Activated T-cell treated with anti-CD3 and anti-CD28 coated beads, Interleukin-2, amount 50 U/mL, for 72 hours (primary cell): ENCODE measurements at places on chromosomes 2 and 18. TPM values are rescaled to one million over a fixed set of nuclear protein-coding genes. Genes with fewer than 3 reads are reported as not detected.

DNA sequence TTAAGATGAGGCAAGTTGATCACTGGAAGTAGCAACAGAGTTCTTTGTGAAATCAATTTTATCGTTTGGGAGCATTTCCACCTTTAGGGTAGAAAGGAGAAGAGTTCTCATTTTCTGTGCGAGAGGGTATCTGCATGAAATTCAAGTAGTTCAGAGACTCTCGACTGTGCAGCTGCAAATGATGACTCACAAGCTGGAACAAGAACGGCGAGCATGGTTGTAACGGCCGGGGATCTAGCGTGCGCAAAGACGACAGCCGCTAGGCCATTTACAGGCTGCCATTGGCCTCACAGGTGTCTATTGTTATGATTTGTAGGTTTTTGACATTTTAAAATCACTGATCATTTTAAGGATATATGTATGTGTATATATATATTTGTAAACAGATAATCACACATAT lies 5.2 kb downstream of the KLHL29 start:
- DNase-seq = peak; percentile 18

DNA sequence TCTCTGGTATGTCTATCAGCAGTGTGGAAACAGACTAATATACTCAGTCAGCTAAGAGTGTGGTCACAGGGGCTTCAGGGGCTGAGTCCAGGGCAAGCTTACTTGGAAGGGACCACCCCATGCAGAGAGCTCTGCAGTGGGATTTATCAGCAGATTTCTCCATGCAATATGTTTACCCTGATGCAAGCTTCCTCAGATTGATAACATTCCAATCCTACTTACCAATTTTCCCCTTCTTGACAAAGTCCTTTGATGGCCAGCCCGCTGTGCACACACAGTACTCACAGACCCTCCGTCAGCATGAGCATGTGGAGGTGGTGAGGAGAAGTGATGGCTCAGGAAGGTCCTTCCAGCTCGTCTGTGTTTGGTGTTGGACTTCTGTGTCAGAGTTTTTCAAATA lies 51.8 kb downstream of the SH3RF3 start:
- DNase-seq = no peak

DNA sequence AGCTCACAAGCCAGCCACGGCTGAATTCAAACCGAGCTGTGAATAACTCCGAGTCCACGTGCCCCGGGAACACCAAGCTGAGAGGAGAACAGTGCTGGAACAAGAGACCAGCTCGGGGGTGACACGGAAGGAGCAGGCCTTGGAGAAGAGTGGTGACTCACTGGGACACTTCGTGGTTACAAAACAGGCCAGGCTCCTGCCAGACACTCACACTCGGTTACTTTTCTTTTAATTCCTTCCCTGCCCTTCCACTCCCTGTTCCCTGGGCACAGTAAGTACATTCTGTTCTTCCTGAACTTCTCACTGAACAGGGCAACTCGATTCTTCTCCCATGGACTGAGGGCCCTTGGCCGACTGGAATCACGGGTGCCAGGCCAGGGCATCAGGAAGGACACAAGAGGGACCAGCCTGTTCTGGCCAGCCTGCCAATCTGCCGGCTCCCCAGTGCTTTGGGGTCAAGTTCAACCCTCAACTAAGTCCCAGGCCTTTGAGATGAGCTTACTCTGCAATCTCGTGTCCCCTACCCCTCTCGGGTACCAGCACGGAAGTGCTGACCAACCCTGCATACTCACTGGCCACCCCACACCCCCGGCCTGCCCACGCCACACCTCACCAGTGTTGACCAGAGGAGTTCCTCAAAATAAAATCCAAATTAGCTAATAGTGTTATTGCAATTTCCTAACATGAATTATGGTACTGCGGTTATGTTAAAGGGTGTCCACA lies 87.5 kb downstream of the TFCP2L1 start:
- DNase-seq = no peak

DNA sequence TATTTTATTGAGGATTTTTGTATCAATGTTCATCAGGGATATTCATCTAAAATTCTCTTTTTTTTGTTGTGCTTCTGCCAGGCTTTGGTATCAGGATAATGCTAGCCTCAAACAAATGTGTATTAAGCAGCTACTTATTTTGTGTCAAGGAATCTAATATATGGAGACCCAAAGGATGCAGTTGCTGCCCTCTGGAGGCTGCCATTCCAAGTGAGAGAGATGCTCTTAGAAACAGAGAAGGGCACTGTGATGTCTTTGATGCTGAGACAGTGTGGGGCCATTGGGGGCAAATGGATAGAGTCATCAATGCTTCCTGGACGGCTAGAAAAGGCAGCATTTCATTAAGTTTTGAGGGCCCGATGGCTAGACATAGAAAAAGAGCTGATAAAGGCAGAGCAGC lies 292.6 kb downstream of the SETBP1 start:
- DNase-seq = no peak

GRCh38 chr2:112259509-112260294 lies 4.9 kb upstream of the ZC3H8 start:
- peak; percentile 83 for DNase-seq

DNA sequence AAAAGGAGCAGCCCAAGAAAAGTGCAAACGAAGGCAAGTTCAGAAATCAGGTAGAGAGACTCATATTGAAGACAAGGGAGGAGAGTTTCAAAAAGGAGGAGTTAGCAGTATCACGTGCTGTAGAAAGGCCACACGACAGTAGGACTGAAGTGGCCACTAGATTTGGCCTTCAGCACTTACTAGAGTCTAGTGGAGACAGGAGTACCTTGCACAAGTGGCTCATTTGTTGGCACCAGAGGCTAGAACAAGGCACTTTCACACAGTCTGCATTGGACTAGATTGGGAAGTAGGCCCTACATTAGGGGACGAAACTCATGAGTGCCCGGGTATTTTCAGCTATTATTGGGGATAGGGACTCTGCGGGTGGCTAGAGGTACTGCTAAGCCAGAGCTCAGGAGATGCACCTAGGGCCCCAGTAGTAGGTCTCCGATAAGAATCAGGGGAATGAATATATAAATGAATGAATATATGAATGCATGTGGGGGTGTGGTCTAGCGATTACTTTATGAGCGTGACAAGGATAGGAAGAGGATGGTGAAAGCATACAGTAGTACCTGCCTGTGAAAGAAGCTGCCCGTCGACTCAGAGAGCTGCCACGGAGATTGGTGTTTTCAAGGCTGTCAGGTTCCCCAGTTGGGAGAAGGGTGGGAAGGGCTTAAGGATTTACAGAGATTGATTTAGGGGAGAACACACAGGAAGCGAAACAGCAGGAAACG lies 1.4 kb upstream of the NCOA1 start:
- no peak for DNase-seq

DNA sequence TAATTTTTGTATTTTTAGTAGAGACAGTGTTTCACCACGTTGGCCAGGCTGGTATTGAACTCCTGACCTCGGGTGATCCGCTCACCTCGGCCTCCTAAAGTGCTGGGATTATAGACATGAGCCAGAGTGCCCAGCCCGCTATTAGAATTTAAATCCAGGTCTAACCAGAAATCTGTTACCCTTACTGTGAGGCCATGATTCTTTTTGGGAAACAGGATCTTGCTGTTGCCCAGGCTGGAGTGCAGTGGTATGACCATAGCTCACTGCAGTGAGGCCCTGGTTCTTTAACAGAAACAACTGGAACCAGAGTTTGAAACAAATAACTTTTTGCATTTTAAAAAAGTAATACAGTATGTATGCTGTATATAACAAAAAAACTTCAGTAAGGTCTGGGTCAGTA lies 75.7 kb downstream of the NOL10 start:
- no peak for DNase-seq

CNTNAP5 gene
- not detected for total RNA-seq

REG3G gene
- total RNA-seq = not detected

CTIF gene
- 4.6 TPM for total RNA-seq

- no peak for DNase-seq
Observed at GRCh38 chr2:129793431-129793902, 186.0 kb upstream of the RAB6C start.

EHD3 gene
- 0.95 TPM for total RNA-seq

DNA sequence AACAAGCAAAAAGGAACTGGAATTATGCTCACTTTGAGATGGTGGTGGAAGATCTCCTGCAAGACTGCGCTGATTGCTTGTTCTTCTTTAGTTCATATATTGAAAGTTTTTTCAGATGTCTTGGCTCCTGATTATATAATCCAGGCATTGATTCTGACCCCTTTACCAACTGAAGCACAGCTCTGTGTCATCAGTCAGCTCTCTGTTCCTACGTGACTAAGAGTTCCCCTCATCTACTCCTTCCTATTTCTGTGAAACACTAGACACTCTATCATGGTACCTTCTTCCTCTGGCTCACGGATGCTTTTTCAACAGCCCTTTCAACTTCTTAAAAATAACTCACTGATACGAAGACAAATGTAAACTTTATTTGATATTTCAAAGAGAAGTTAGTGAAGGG lies 788.6 kb downstream of the SOCS6 start:
- DNase-seq = no peak

DNA sequence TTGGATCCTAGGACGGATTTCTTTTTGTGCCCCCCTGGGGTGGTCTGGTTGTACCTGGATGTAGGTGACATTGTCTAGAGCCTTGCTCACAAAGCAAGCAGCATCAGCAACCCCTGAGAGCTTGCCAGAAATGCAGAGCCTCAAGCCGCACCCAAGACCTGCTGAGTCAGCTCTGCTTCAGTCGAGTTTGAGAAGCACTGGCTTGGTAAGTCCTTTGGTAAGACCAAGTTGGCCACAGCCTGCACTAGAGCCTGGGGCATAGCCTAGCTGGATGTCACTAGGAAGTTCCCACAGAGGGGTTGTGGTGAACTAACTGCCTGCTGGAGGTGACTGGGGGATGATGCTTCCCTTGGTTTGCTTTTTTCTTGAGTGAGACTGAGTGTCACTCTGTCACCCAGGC lies 6.2 kb downstream of the ABCG5 start:
- DNase-seq = no peak

ALPG gene
- total RNA-seq = not detected

- no peak for DNase-seq
Observed at GRCh38 chr2:30127016-30127893, 19.6 kb upstream of the YPEL5 start.

GRCh38 chr2:196759378-196759706 lies 40.1 kb downstream of the GTF3C3 start:
- no peak for DNase-seq

DNA sequence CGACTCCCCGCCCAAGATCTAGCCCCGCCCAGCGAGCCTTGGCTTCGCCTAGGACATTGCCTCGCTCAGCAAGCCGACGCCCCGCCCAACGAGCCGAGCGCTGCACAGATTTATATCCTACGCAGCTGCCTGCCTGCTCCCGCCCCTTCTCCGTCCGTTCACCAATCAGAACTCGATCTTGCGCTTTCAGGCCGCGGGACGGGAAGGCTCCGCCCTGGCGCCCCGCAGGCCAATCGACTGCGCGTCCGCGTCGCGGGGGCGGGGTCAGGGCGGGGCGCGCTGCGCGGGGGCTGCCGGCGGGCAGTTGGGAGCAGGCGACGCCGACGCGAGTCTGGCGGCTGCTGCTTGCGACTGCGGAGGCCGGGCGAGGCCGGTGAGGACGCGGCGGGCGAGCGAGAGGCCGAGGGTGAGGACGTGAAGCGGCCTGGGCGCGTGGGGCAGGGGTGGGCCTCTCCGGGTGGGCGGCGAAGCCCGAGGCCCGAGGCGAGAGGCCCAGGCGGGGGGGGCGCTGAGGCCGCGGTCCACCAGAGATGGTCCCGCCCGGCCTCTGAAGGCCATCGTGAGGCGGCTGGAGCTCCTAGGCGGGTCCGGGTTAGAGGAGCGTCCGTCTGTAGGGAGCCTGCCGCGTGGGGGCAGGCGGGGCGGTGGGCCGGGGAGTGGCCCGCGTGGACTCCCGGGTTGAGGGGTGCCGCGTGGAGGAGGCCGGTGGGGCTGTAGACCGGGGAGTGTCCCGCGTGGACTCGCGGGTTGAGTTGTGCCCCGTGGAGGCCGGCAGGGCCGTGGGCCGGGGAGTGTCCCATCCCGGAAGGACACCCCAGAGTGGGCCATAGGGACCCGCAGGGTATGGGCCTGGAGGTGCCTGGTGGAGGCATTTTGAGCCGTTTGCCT lies at the start of gene FARP2:
TSS of gene FARP2 (plus strand) at position 303 of the 888 bp plus-strand sequence. CDS start 16,823 bp downstream, outside the sequence.
- DNase-seq = peak; percentile 97

DNA sequence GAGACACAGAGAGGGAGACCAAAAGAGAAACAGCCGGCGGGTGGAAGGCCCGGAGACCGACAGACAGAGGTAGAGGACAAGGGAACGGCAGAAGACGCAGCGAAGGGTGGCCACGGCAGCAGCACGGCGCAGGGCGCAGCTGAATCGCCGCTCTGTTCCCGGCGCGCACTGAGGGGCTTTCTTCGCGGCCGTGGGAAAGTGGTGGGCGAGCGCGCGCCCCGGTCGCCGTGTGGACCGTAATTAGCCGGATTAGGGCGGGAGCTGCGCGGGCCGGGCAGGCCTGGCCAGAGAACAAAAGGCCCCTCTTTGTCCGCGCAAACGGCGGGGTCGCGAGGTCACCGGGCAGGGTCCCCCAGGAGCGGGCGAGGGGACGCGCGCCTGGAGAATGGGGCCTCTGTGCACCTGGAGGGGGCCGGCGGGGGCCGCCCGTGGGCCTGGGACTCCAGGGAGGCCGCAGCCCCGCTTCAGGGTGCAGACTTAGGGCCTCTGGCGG lies 158.3 kb downstream of the ZFP36L2 start:
- DNase-seq = no peak

IL1RN gene
- 44.3 TPM for total RNA-seq

PROKR1 gene
- total RNA-seq = not detected

DNA sequence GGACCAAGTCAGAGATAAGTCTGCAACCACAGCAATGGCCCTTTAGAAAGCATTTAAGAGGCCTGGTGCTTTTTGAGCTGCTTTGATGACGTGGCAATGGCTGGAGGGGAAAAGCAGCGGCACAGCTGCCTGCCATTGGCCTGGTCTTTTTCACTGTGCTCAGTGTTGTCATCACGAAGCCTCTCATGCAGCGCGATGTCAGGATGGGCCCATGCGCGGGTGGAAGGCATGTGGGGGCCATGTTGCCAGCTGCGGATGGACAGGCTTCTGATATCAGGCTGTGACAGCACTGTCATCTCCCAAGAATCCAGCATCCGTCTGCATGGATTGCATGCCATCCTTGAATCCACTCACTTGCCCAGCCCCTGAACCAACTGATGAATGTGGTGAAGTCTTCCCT lies 204.5 kb downstream of the ACKR3 start:
- no peak for DNase-seq

DNA sequence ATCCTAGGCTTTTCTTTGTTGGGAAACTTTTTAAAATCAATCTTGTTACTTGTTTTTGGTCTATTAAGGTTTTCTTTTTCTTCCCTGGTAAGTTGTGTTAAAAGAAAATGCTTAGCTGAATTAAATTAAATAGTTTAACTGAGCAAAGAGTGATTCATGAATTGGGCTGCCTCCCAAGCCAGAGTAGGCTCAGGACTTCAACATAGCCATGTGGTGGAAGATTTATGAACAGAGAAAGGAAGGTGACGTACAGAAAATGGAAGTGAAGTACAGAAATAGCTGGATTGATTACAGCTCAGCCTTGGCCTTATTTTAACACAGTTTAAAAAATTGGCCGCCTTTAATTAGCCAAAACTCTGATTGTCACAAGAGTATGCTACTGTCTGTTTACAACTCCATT lies 27.9 kb upstream of the GALNT5 start:
- no peak for DNase-seq
